K562 (cell line): ENCODE measurements at places on chromosomes 5 and 9. TPM values are rescaled to one million over a fixed set of nuclear protein-coding genes. Genes with fewer than 3 reads are reported as not detected.

PNPLA7 gene
- polyA plus RNA-seq: 0.78 and 0.85 TPM in 2 replicates

ENHO gene
- polyA plus RNA-seq: not detected in 2 replicates

UGT3A1 gene
- not detected in 2 replicates for polyA plus RNA-seq

WWC1 gene
- polyA plus RNA-seq: not detected in 2 replicates

PROB1 gene
- polyA plus RNA-seq: 1.2 and 1.5 TPM in 2 replicates

DNA sequence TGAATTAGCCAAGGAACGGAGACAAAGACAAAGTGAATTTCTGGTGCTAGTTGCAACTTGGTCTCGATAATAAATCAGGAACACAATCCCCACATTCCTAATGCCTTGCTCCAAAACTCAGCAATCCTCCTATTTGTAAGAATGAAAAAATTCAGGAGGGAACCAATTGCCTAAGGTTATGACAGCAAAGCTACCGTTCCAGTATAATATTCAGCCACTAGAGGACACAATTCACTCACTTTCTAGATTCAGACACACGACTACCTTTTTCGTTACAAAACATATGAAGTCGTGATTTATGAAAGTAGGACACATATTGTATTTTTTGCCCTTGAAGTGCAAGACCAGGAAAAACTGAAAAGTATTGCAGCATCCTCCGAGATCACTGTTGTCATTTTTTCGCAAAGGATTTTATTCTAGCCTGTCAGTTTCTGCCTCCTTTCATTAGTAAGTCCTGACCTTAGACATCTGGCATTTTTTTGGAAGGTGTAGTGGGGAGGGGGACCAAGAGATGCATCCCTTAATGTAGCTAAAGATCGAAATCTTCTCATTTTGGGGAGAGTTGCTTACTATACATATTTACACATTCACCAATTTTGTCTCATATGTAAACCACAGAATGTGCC is 133.1 kb downstream of the DOCK8 start:
- peak; percentile 17 for DNase-seq

- no peak for DNase-seq
Observed at GRCh38 chr5:145791866-145792265, 43.3 kb downstream of the PRELID2 start.

DNA sequence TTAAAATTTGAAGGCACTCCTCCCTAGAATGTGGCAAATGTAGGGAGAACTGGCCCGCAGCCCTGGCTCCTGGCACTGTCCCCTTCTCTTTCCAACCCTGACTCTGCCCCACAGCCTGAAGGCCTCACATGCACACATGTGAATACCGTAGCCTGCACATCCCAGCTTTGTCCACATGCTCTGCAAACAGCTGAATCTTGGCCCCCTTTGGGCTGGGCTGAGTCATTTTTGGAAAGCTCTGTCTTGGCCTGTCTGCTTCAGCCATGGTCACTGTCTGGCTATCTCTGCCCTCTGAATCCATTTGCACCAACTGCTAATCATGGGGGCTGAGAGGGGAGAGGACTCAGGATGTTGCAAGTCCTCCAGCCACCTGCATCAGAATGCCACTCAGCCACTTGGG is 22.1 kb upstream of the GALNT10 start:
- DNase-seq: no peak

- DNase-seq: no peak
Observed at GRCh38 chr9:131734165-131734610, 5.7 kb downstream of the RAPGEF1 start.

GRCh38 chr9:97501177-97501971 is at the start of gene TMOD1:
Gene TMOD1, plus strand, starts transcription at chr9:97501666. Its CDS starts 22,523 bp downstream, at chr9:97524189.
- DNase-seq: peak; percentile 86

DNA sequence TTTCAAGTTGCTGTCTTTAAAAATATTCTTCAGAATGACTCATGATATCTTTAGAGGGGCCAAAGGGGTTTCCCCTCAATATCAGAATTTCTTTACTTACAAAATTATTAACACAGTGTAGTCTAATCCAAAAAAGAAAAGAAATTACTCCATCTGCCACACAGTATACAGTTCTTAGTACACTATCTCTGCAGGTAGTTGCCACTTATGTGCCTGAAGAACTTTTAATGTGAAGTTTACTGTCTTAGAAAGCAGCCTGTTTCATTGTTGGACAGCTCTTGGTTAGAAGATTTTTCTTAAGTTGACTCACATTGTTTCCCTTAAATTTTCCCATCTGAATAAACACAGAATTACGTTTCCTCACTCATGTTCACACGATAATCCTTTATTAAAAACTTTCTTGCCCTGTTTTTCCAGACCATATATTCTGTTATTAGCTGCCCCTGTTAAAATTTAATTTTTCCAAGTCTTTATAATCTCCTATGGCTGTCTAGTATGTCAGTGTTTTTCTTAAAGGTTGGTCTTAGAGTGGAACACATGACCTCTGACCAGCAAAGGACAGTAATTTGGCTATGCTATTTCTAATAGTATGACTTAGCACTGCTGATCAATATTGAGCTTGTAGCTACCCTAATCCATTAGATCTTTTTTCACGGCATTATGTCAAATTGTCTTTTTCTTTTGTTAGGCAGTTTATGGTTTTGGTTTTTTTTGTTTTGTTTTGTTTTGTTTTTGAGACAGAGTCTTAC is 21.8 kb upstream of the FKTN start:
- no peak for DNase-seq

DNA sequence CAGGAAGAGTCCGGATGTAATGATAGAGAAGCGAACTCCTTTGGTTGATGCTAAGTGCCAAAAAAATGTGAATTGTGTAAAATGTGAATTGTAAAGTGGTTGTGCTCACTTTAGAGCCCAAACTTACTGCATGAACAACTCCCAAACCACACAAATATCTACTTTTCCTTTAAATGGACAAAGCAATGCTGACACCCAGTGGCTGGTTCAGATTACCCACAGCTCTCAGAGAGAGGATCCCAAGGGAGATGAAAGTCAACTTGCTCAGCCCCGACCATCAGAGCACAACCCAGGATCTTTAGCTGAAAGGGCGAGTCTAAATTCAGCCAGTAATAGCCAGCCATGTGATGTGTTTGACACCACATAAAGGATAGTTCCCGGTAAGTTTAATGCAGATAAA is 133.7 kb downstream of the NMUR2 start:
- DNase-seq: no peak

DNA sequence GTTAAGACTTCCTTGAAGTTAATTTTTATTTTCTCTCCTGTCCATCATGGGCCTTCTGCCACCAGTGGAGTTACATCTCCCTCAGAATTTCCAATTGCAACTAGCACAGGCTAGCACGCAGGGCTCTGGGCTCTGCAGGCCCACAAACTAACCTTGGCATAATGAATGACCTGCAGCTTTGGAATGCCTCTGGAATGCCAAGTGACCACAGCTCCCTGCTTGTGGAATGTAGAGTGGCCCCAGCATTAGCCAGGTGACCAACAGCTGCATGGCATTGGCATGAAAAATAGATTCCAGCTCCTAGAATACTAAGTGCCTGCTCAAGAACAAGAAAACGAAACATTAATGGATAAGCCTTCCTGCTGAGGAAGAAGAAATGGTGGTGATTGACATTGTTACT is 726.1 kb downstream of the BRINP1 start:
- no peak for DNase-seq

DNA sequence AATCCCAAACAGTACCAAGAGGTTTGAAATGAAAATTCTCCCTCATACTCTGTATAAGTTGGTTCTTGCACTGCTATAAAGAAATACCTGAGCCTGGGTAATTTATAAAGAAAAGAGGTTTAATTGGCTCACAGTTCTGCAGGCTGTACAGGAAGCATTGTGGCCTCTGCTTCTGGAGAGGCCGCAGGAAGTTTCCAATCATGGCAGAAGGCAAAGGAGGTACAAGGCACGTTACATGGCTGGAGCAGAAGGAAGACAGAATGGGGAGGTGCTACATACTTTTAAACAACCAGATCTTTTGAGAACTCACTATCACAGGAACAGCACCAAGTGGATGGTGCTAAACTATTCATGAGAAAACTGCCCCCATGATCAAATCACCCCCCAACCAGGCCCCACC is 25.6 kb upstream of the ERBIN start:
- no peak for DNase-seq

DNA sequence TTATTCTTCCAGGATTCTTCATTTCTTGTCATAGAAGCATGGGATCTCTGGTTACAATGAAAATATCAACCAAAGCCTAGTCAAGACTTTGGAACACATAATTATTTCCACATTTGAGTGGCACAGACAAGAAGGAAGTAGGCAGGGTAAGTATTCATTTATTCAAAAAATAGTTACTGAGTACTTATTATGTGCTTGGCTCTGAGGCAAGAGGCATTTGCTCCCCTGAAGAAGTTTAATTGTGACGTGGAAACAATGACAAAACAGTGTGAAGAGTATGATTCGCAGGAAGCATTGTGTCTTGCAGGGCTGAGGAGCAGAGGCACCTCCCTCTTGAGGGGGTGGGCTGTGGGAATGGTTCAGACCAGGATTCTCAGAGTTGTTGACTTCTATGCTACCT is 45.0 kb upstream of the TNFSF15 start:
- DNase-seq: no peak

- DNase-seq: no peak
Observed at GRCh38 chr9:19619221-19619620, 169.6 kb downstream of the SLC24A2 start.

DNA sequence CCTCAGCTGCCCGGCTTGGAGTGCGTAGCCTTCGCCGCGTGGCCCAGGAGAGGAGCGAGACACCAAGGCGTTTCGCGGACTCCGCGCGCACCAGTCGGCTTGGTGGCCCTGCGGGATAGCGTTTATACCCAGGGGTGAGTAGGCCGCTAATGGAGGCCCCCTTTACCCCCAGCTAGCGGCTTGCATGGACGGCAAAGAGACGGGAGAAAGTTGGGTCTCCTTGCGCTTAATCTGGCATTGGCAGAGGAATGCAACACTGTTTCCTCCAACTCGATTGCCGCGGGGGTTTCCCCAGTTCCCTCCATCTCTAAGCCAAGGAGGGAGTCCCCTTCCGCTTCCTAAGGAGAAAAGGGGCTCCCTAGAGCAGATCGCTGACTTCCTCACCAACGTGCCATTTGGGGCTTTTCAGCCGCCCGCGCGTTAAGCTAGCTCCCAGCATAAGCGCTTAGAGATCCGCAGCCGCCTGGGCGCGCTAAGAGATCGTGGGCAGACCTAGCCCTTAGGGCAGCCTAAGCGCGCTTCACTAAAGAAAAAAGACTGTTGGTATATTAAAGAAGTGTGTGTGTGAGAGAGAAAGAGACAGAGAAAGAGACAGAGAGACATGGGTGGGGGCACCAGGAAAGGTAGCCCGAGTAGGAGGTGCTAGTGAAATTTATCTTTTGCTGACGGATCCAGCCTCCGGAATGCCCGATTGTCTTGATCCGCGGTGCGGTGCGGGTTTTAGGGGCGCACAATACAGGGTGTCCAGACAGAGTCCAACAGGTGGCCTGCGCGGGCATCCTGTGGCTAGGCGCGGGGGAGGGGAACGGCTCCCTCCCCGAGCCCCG is 597.9 kb upstream of the SGCD start:
- no peak for DNase-seq

GRCh38 chr5:52598968-52599367 is 188.7 kb upstream of the ITGA1 start:
- DNase-seq: no peak

DNA sequence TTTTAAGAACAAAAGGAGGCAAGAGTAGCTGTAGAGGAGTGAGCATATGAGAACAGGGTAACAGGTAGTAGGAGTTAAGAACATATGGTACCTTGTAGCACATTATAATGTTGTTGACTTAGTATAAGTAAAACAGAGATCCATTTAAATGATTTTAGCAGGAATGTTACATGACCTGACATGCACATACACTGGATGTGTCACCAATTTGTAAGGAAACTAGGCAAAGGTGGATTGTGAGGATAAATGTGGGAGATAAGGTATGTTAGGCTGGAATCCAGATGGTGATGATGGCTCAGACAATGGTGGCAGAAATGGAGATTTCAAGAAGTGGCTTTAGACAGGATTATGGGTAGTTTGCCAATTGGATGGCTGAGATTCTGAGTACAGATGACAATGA is 443.1 kb upstream of the DAB2 start:
- no peak for DNase-seq

DNA sequence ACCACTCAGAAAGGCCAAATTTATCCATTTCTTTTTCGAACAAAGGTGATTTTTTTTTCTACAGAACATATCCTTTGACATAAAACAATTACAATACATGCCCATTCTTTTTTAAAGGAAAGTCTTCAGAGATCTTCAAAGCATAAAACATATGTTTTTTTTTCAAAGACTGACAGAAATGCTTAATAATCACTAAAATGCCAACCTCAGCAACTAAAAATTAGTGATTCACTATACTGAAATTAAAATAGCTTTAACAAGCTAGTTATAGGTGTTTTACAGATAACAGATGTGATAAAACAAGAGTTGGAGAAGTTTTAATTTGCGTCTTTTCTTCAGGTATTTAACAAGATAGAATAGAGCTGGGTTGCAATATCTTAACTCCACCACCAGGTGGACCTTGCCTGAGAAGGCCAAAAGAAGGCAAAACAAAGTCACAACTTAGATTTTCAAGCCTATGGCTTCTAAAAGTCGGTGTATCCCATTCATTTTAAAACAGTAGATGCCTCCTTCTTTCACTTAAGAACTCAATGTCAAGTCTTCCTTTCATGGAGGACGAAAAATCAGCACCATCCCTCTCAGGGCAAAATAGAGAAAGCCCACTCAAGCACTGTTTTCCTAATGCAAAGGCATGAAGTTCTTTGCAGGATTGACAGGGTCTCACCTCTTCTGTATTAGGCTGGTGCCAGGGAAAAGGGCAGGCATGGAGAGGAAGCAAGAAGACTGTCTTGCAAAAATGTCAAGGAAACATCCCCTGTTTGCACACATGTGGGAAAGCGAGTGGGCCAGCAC is 31.1 kb upstream of the CPLX2 start:
- peak; percentile 41 for DNase-seq

DNA sequence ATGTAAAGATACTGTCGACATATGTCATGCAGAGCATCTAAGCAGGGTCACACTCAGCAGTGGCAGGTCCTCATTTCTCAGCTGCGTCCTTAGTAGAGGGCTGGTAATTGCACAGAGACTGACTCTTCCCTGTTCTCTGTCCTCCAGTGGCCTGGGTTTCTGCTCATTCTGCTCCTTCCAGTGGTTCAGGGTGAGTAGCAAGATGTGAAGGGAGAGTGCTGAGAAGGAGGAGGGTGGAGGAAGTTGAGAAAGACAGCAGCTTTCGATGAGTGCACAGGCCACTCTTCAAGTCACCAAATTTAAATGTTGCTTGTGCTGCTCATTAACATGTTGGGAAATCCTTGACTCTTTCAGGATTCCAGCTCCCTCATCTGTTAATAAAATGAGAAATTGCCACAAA is 203.9 kb downstream of the FBXL7 start:
- no peak for DNase-seq

- no peak for DNase-seq
Observed at GRCh38 chr9:82275258-82275927, 286.8 kb downstream of the SPATA31D1 start.

DNA sequence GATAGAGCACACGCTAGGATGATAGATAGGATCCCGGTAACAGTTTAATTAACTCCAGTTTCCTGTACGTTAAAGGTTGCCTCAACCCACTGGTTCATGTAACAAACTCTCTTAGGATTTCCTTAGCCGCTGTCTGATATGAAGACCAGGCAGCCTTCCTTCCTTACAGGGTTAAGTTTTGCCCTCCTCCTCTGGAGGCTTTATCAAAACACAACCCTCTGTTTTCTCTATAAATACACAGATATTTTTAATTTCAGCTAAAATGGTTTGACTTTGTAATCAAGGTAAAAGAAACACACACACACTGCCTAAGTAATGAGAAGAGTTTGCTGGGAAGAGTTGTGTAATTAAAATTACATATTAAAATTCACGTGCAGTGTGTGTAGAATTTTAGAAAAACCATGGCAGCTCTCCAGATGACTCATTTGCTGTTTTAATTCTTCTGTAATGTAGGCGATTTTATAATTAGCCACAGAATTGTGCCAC is 369.8 kb downstream of the CSNK1G3 start:
- DNase-seq: no peak
